ENCODE measurements at places on chromosomes 1 and 21. TPM values are rescaled to one million over a fixed set of nuclear protein-coding genes. Genes with fewer than 3 reads are reported as not detected.

The RNF186 gene
- not detected for total RNA-seq

- peaks cover 2% of the 10 kb centered on the region for H3K27me3 ChIP-seq
- H3K4me1 ChIP-seq, result no peaks in the 10 kb centered on the region
- no peak for DNase-seq
- peaks cover 9% of the 10 kb centered on the region for H3K36me3 ChIP-seq
Measured at GRCh38 chr1:5456090-5456811, 536.0 kb downstream of the NPHP4 start.

DNA sequence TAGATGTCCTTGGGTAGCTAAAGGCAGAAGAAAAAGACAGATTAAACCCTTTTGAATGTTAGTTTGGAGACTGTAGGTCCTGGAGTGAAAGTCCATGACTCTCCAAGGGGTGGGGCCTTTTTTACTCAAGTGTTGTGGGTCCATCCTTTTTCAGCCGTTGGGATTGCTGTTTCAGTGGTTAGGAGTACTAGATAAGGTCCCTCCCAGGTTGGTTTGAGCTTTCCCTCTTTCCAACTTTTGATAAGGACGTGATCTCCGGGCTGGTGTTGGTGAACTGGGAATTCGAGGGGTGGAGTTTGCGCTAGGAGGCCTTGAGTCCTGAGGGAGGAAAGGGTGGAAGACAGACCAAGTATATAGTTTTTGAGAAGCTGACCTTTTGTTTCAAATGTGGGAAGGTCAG, 5.2 kb upstream of the IPP start:
- H3K27ac ChIP-seq, result no peak overlapping the region
- H3K27me3 ChIP-seq, result peaks cover 14% of the 10 kb centered on the region
- peaks cover 12% of the 10 kb centered on the region for H3K36me3 ChIP-seq

The NUF2 gene
- total RNA-seq, result 22.1 TPM

- peaks cover 16% of the 10 kb centered on the region for H3K4me1 ChIP-seq
- no peaks in the 10 kb centered on the region for H3K36me3 ChIP-seq
- DNase-seq, result no peak
- no peak overlapping the region for H3K4me3 ChIP-seq
Measured at GRCh38 chr1:33302325-33302724, 18.6 kb downstream of the A3GALT2 start.

- H3K27me3 ChIP-seq, result no peaks in the 10 kb centered on the region
- H3K36me3 ChIP-seq, result peaks cover 25% of the 10 kb centered on the region
- no peak overlapping the region for H3K4me3 ChIP-seq
- H3K4me1 ChIP-seq, result peaks cover 5% of the 10 kb centered on the region
- no peak for DNase-seq
- no peak overlapping the region for H3K27ac ChIP-seq
Measured at GRCh38 chr1:92691925-92692324, 93.0 kb downstream of the EVI5 start.

The PAPPA2 gene
- 0.47 TPM for total RNA-seq

DNA sequence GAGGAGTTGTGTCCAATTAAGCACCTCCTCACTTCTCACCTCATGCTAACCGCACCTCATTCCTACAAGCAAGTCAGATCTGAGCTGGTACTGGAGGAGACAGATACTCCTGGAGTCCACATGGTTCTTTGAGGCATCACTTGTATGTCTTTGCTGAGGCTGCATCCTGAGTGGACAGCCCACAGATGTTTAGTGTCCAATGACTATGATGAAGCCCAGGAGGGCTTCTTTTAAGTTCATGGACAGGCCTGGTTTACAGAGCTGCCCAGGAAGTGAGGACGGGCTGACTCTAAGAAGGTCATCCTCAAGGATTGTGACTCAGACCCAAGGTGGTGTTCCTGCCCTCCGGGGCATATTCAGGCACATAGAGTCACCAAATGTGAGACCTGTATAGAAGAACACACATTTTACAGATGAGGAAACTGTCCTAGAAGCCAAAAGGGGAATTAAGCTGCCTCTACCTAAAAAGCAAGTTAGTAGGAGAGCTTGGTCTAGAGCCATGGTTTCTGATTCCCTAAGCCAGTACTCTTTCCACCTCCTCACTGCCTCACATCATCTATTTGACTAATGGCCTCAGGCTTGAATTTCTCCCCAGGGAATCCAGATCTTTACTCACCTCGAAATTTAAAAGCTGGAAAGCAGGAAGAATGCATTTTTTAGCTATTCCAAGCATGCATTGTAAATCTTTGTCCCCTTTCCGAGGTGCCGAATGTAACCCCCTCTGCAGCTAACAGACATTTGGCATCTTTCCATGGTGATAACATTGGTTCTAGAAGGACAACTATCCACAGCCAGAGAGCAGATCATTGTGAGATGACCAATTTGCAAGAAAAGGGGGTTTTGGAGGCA, 228.1 kb downstream of the OMA1 start:
- peaks cover 6% of the 10 kb centered on the region for H3K4me1 ChIP-seq
- no peak for DNase-seq
- H3K36me3 ChIP-seq, result no peaks in the 10 kb centered on the region
- H3K4me3 ChIP-seq, result no peak overlapping the region

DNA sequence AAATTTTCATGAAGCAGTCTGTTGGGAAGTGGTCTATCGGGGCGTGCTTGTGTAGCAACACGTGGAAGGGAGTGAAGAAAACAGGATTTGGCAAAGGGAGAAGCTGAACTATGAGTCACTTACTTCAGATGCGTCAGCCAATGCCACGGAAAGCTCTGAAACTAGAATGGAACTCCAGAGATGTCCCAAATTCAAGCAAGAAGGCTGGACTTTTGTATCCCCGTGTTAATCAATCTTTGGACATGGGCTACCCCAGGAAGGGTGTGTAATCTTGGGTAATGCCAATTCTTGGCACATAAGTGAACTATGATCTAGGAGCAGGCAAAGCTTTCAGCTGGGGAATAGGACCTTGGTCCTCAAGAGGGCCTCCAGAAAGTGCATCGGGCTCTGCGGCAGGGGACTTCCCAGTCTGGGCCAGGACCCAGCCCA, 102.6 kb downstream of the ADSS2 start:
- peaks cover 4% of the 10 kb centered on the region for H3K36me3 ChIP-seq
- peak overlapping the region; percentile 80 for H3K4me3 ChIP-seq
- peaks cover 76% of the 10 kb centered on the region for H3K4me1 ChIP-seq
- H3K27me3 ChIP-seq, result peaks cover 7% of the 10 kb centered on the region
- H3K27ac ChIP-seq, result peak overlapping the region; percentile 92

DNA sequence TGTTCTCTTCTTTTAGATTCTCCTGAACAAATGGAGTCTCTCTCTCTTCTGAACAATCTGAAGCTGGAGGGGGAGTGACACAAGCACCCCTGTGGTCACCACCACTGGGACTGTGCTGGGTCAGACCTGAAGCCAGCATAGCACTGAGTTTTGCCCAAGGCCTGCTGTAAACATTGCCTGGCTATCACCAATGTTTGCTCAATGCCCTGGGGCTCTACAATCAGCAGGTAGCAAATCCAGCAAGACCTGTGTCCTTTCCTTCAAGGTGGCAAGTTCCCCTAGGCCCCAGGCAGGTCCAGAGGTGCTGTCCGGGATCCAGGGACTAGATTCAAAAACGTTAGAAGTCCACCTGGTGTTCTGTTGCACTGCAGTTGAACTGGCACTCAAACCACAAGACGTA, 282.8 kb upstream of the PROX1 start:
- no peaks in the 10 kb centered on the region for H3K36me3 ChIP-seq
- no peak overlapping the region for H3K4me3 ChIP-seq
- no peak overlapping the region for H3K27ac ChIP-seq
- DNase-seq, result no peak
- H3K4me1 ChIP-seq, result no peaks in the 10 kb centered on the region
- no peaks in the 10 kb centered on the region for H3K27me3 ChIP-seq

GRCh38 chr1:171468120-171468750, 17.1 kb upstream of the PRRC2C start:
- H3K4me1 ChIP-seq, result peaks cover 10% of the 10 kb centered on the region

- no peak overlapping the region for H3K4me3 ChIP-seq
- no peak for DNase-seq
- no peaks in the 10 kb centered on the region for H3K4me1 ChIP-seq
- H3K27ac ChIP-seq, result no peak overlapping the region
- H3K36me3 ChIP-seq, result no peaks in the 10 kb centered on the region
Measured at GRCh38 chr1:66012106-66012784, 219.6 kb downstream of the PDE4B start.

- H3K36me3 ChIP-seq, result no peaks in the 10 kb centered on the region
- H3K27me3 ChIP-seq, result peaks cover 39% of the 10 kb centered on the region
- H3K27ac ChIP-seq, result no peak overlapping the region
- H3K4me3 ChIP-seq, result no peak overlapping the region
Measured at GRCh38 chr1:22283596-22283995, 140.7 kb upstream of the WNT4 start.

GRCh38 chr1:46464013-46464548, 25.6 kb upstream of the DMBX1 start:
- no peak overlapping the region for H3K4me3 ChIP-seq
- DNase-seq, result no peak
- H3K27ac ChIP-seq, result no peak overlapping the region
- no peaks in the 10 kb centered on the region for H3K36me3 ChIP-seq
- peaks cover 46% of the 10 kb centered on the region for H3K27me3 ChIP-seq
- peaks cover 17% of the 10 kb centered on the region for H3K4me1 ChIP-seq

The CRYZ gene
- 43.8 TPM for total RNA-seq

The UBASH3A gene
- total RNA-seq, result not detected

The TNFRSF18 gene
- not detected for total RNA-seq

DNA sequence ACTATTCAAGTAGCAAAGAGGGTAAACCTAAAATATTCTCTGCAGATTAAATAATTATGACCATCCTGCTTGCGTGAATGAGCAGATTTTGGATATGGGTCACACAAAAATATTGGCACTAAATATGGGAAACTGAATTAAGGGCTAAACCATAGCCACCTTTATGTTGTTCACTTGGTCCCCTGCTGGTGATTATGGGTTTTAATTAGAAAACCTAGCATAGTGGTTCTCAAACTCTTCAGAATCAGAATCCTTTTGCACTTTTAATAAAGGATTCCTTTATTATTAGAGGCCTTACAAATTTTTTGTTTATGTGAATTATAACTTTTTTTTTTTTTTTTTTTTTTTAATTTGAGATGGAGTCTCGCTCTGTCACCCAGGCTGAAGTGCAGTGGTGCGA, 38.5 kb upstream of the ZNHIT6 start:
- no peak overlapping the region for H3K4me3 ChIP-seq
- H3K27me3 ChIP-seq, result no peaks in the 10 kb centered on the region

DNA sequence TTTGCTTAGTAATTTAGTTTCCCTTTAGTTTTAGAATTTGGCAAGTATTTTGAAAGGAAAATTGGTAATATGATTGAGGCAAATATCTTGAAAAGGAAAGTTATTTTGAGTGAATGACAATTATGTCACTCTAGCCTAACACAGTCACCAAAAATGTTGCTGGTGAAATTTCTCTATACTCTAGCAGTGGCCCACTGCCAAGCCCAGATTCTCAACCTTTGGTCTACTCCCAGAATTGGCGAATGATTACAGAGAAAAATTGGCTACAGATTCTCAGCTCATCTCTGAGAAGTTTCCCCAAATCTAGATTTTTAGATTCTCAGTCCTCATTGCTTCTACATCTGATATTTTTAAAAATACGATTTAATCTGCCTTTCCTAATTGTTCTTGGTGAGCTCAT, 84.9 kb downstream of the PIGK start:
- H3K36me3 ChIP-seq, result no peaks in the 10 kb centered on the region
- no peak overlapping the region for H3K4me3 ChIP-seq
- DNase-seq, result no peak
- H3K27ac ChIP-seq, result no peak overlapping the region
- no peaks in the 10 kb centered on the region for H3K4me1 ChIP-seq
- peaks cover 3% of the 10 kb centered on the region for H3K27me3 ChIP-seq

DNA sequence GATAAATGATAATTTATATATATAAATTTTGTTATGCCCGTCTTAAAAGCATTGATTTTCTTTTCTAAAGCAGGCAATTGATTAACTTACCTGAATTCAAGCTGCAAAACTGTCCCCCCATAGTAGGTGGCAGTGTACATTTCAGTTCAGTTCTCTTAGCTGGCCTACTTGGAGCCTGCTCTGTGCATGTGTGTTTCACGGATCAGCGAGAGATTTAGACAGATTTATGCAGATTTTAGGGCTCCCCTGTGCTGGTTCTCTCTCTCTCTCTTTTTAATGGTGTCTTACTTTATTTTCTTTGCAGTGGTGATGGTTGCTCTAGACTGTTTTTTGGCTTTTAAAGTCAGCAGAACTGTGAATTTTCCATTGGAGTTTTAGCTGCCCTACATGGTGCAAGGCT, 30.7 kb downstream of the CLIC4 start:
- H3K36me3 ChIP-seq, result peaks cover 41% of the 10 kb centered on the region
- DNase-seq, result no peak
- H3K4me1 ChIP-seq, result peaks cover 86% of the 10 kb centered on the region
- H3K4me3 ChIP-seq, result no peak overlapping the region
- no peaks in the 10 kb centered on the region for H3K27me3 ChIP-seq

DNA sequence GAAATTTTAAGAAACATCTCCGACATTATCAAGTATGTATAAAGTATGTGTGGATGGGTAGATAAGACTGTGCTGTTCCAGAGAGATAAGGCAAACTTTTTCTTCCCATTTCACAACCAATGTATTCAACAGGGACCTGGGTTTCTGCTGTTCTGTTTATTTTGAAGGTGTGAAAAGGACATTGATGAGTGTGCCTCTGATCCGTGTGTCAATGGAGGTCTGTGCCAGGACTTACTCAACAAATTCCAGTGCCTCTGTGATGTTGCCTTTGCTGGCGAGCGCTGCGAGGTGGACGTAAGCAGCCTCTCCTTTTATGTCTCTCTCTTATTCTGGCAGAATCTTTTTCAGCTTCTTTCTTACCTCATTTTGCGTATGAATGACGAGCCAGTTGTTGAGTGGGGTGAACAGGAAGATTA, 174.0 kb downstream of the CRB1 start:
- no peaks in the 10 kb centered on the region for H3K27me3 ChIP-seq
- no peaks in the 10 kb centered on the region for H3K36me3 ChIP-seq
- no peak overlapping the region for H3K4me3 ChIP-seq
- H3K27ac ChIP-seq, result no peak overlapping the region

The NOTCH2 gene
- total RNA-seq, result 121 TPM

The CD5L gene
- not detected for total RNA-seq

GRCh38 chr1:53811414-53811851, 26.7 kb downstream of the NDC1 start:
- H3K36me3 ChIP-seq, result peaks cover 54% of the 10 kb centered on the region
- no peak overlapping the region for H3K4me3 ChIP-seq
- H3K4me1 ChIP-seq, result peaks cover 47% of the 10 kb centered on the region

The KCND3 gene
- total RNA-seq, result 0.09 TPM

The RSBN1 gene
- total RNA-seq, result 9.9 TPM

The NLRP3 gene
- 4.5 TPM for total RNA-seq

DNA sequence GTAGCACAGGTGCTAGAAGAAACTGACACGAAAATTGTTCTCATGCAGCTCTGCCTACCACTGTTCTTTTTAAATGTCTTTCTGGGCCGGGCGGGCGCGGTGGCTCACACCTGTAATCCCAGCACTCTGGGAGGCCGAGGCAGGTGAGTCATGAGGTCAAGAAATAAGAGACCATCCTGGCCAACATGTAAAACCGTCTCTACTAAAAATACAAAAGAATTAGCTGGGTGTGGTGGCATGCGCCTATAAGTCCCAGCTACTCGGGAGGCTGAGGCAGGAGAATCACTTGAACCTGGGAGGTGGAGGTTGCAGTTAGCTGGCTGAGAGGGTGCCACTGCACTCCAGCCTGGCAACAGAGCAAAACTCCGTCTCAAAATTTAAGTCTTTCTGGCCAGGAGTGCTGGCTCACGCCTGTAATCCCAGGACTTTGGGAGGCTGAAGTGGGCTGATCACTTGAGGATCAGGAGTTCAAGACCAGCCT, 947 bp upstream of the RIT1 start:
- H3K27me3 ChIP-seq, result peaks cover 7% of the 10 kb centered on the region
- peak overlapping the region; percentile 92 for H3K4me3 ChIP-seq
- peak overlapping the region; percentile 91 for H3K27ac ChIP-seq

- no peak overlapping the region for H3K4me3 ChIP-seq
Measured at GRCh38 chr21:20661246-20661645, 337.0 kb upstream of the NCAM2 start.

The FALEC gene
- not detected for total RNA-seq

Data from HFFc6 (cell line).